ENCODE measurements at places on chromosomes 4 and X.

GRCh38 chr4:20137176-20137575 lies 114.5 kb upstream of the SLIT2 start:
- no peak for DNase-seq

GRCh38 chr4:110849461-110849860 lies 226.6 kb upstream of the PITX2 start:
- no peak for DNase-seq

GRCh38 chr4:184274286-184274951 lies 56.7 kb upstream of the ENPP6 start:
- no peak for DNase-seq

DNA sequence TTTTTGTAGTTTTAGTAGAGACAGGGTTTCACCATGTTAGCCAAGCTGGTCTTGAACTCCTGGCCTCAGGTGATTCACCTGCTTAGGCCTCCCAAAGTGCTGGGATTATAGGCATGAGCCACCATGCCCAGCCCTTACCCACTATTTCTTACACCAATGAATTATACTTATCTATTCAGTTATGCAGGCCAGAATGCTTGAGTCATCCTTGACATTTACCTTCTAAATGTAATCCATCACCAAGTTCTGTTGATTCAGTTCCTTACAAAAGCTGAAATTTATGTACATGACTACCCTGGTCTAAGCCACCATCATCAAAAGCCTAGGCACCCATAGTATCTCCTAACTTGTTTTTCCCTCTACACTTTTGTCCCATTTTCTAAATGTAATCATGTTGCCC lies 585.7 kb downstream of the IL15 start:
- no peak for DNase-seq

GRCh38 chrX:129769467-129770154 lies 10.1 kb upstream of the SASH3 start:
- DNase-seq = no peak

- no peak for DNase-seq
Measured at GRCh38 chr4:168200685-168201084, 108.3 kb downstream of the ANXA10 start.

- peak; percentile 30 for DNase-seq
Measured at GRCh38 chr4:41600243-41600912, 62.4 kb downstream of the LIMCH1 start.

DNA sequence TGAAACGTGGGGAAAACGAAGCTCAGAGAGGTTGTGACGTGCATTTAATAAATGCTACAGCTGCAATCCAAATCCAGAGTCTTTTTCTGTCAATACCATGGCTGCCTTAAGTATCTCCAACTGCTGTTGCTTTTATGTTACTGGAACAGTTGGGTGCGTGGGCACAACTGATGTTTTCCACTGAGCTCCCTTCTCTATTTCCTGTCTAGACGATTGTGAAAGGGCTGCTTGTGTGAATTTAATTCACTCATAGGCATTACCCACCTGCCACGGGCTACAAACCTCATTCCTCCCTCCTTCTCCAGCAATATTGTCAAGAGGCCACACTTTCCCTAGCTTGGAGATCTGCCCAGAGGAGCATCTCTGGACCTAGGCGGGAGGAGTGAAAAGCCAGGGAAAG lies 526.0 kb downstream of the MID1IP1 start:
- no peak for DNase-seq

DNA sequence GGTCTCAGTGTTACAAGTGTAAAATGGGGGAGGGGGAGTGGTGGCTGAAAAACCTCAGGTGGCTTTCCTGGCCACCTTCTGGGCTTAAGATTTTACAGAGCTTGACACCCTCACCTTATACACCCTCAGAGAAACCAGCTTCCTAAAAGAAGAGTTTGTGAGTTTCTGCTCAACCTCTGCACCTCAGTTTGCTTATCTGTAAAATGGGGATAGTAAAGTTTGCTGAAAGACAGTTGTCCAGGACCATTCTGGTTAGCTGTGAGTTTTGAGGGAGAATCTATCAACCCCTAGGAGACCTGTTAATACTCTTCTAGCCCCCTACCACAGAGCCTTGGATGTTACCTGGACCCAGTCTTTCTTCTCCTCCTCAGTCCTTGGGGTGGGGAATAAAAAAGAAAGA lies 9.7 kb downstream of the TSR2 start:
- DNase-seq = no peak

DNA sequence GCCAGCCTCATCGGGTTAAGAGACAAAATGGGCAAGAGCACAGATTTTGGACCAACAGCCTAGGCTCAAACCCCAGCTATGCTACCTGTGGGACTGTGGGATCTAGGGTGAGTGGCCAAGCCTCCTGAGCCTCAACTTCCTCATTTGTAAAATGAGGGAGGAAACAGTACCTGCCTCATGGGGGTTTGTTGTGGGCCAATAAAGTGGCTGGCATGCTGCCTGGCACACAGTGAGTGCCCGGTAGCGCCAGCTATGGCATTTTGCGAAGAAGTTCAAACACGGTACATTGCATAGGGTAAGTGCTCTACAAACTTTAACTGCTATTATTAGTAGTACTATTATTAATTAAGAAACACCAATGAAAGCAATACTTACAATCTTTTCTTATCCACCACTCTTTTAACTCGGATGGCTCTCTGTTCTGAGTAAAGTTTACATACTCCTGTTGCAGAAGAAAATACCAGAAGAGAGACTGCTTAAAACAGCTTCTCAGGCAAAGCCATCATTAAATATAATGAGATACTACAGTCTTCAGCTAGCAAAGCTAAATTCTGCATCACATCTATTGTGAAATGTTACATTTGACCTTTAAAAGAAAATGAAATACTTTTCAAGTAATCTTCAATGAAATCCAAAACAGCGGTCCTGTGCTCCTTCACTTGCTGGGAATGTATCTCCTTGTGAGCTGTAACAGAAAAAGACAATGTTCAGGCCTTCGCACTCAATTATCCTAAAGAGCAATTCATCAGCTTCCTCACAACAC lies 70.1 kb downstream of the NSG1 start:
- no peak for DNase-seq

- DNase-seq = no peak
Measured at GRCh38 chr4:159107203-159107925, 4.5 kb downstream of the RAPGEF2 start.

GRCh38 chrX:27728291-27728690 lies 79.5 kb upstream of the MAGEB10 start:
- DNase-seq = no peak

- DNase-seq = peak; percentile 1
Measured at GRCh38 chr4:81839347-81840042, 367.8 kb upstream of the RASGEF1B start.

- no peak for DNase-seq
Measured at GRCh38 chr4:145066063-145066501, 31.9 kb downstream of the ANAPC10 start.

DNA sequence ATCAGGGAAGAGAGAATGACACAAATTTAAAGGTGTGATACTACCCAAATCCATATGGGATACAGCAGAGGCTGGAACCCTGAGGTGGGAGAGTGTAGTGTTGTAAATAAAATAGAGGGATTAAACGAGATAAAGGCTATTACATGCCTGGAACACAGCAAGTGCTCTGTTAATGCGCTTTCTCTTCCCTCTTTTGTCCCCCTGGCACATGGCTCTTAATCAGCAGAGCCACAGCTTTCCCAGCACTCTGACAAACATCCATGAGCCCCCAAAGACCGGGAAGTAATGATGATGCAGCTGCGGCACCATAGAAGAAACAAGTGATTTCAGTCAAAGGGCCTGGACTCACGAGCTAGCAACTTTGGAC lies 85.9 kb downstream of the RASL11B start:
- DNase-seq = no peak

DNA sequence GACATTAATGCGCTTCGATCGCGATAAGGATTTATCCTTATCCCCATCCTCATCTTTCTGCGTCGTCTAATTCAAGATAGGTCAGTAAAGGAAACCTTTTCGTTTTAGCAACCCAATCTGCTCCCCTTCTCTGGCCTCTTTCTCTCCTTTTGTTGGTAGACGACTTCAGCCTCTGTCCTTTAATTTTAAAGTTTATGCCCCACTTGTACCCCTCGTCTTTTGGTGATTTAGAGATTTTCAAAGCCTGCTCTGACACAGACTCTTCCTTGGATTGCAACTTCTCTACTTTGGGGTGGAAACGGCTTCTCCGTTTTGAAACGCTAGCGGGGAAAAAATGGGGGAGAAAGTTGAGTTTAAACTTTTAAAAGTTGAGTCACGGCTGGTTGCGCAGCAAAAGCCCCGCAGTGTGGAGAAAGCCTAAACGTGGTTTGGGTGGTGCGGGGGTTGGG lies 528 bp upstream of the FGF2 start:
- DNase-seq = no peak

- DNase-seq = no peak
Measured at GRCh38 chr4:123588631-123589241, 192.1 kb downstream of the SPRY1 start.

DNA sequence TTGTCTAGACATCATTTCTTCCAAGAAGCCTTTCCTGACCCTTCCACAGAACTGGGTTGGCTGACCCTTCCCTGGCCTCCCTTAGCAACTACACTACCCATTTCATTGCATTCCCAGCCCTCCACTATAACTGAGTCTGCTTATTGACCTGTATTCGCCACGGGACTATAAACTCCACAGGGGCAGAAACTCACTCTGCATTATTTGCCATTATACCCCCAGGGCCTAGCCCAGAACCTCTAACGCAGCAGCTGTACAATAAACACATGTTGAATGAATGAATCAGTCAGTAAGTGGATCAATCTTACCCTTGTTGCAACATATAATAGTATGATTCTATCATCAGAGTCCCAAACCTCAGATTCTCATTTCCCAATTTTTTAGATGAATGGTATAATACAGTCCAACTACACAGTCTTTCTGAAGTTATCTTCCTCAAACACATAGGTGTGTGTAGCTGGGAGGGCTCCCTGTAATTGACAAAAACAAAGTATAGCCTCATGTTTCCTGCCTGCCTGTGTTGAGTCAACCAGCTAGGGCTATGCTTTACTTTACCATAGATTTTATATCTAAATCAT lies 209.3 kb downstream of the CHIC2 start:
- DNase-seq = no peak

DNA sequence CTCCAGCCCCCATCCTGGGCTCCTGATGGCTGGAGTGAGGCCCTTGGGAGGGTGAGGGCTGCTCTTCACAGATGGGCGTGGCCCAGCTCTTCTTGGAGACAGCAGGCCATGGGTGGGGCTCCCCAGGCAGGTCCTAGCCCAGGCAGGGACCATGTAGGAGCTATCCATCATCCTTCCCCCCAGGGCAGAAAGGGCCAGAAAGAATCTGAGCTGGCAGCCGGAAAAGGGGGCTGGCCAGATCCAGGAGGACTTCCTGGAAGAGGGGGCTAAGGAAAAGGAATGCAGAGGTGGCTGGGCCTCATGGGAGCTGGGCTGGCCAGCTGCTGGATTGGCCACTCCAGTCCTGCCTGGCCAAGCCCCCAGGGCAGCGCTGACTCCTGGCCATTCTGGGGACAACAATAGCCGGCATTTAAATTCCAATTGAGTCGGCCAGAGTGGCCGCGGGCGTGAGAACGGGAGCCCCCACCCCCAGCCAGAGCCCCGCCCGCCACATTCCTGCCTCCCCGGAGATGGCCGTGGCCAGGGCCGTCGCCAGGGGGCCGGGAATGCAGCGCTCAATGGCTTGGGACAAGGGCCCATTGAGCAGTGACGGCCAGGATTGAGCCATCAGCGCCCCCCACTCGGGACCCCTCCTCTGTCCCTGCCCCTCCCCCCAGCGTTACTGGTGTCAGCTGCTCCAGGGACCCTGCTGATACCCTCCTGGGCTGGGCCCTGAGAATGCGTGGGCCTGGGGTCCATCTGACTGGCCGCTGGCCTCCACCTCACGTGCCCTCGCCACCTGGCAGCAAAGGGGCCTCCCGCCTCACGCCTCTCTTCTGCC lies 15.1 kb upstream of the FGFR3 start:
- DNase-seq = no peak

DNA sequence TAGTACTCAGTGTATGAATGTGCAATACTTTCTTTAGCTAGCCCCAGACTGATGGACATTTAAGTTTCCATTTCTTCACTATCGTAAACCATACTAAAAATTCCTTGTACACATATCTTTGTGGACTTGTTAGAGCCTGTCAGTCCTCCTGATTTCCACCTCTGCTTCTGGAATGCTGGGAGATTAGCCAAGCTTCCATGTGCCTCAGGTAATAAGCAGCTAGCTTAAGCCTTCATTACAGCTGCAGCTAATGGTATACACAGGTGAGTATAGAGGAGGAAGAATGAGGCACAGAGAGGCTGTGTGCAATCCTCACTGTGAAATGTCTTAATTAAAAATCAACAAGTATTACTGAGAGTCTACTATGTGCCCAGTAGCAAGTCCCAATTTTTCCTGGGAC lies 9.8 kb downstream of the SMIM9 start:
- DNase-seq = no peak

GRCh38 chrX:118497180-118497818 lies 1.7 kb downstream of the DOCK11 start:
- DNase-seq = no peak

DNA sequence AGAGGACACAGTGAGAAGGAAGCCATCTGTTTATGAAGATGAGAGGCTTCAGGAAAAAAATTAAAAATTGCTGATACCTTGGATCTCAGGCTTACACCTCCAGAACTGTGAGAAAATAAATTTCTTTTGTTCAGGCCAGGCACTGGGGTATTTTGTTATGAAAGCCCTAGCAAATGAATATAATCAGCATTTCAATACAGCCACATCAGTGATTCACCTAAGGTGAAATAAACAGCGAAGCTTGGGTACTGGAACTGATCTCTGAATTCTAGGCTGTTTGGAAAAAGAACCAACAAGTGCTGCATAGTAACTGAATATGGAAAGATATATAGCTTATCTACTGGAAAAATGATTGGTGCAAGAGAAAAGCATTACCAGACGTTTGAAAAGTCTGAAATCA lies 88.5 kb downstream of the PDS5A start:
- no peak for DNase-seq

- DNase-seq = no peak
Measured at GRCh38 chr4:80188801-80189458, 8.4 kb upstream of the PRDM8 start.

DNA sequence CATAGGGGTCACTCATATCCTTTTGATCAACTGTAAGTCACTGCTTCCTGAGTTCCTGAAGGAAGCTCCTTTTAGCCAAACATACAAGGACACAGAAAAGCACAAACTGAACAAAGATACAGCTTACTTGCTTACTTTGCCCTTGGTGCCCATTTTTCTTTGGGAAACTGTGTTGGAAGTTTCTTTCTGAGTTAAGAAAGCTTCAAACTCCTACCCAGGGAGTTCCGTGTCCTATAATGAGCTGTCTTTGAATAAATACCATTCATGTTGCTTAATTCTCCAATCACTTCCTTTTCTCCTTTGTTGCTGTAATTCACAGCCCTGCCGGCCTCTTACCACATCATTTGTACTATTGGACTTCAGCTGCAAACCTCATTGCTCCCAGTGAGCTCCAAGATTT lies at the start of gene ADH4:
Gene ADH4 (minus strand): TSS at position 228 of the 400 bp plus-strand sequence. CDS start 75 bp downstream, at position 153.
- no peak for DNase-seq

- no peak for DNase-seq
Measured at GRCh38 chr4:121377076-121377475, 3.7 kb downstream of the QRFPR start.
